ENCODE measurements at places on chromosomes 5 and 9.

DNA sequence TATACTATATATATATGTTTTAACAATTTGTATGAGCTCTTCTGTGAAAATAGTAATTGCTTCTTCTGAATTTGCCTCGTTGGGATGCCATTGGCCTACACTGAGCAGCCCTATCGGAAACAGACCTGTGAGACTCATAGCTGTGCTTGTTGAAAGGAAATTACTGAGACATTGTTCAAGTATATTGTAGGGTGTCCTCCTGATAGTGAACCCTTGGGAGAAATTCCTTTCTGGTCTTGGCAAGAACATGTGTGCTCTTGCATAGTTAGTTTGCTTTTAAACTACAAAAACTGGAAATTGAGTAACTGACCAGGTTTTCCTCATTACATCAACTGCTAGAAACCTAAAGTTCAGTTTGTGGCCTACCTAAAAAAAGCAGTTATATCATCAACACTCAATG is 160.9 kb downstream of the LURAP1L start:
- DNase-seq, result no peak

DNA sequence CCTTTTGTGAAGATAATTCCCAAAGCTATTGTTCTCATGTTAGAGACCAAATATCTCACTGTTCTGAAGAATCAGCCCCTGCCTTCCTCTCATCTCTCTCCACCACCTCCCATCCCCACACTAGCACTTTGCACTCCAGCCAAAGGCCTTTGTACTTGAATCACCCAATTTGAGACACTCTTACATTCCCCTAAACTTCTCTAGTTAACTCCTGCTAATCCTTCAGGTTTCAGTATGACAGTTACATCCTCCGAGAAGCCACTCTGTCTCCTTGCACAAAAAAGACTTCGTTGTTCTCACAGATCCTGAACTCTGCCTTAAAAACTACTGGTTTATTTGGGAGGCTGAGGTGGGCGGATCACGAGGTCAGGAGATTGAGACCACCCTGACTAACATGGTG is 227.5 kb downstream of the PIK3R1 start:
- DNase-seq, result no peak

DNA sequence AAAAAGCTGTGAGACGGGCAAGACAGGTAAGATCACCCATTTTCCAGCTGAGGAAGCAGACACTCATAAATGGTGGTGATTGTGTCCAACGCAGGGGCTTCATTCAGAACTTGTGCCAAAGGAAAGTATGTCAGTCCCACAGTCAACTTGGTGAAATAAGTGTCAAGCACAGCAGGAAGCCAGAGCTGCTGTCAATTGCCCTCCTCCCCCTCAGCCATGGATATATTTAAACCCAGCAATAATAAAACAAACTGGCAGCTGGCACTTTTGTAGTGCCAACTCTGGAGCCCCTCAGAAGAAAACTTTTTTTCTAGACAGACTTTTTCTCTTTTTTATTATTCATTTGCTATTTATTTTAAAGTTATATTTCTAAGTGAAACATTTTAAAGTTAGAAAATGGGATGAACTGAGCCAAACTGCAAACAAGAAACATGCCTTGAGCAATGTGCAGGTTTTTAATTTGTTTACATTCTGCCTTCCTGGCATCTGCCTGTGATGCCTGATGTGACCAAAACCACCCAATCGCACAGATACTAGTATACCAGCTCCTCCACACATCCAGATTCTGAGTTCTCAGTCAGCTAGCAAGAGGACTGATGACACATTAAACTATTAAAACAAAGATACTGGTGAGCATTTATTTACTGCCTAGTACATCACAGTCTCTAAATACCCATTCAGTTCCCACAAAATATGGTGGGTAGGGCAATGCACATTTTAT is 17.0 kb downstream of the DMAC1 start:
- no peak for DNase-seq

DNA sequence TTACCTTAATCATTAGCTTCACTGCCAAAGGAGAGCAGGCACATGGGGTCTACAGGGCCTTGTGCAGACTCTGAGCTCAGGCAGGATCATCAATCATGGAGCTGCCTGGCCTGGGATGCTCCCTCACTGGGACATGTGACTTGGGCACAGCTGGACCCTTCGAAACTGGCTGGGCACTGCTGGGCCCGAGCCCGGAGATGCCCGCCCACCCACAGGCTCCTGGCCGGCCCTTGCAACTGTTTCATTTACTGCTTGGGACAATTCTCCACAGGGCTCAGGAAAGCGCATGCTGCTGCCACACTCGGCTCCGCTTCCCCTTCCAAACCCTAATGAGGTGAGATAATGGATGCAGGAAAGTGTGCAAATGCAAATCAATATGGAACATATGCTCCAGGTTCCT is 387.5 kb downstream of the TRIM36 start:
- DNase-seq, result no peak

DNA sequence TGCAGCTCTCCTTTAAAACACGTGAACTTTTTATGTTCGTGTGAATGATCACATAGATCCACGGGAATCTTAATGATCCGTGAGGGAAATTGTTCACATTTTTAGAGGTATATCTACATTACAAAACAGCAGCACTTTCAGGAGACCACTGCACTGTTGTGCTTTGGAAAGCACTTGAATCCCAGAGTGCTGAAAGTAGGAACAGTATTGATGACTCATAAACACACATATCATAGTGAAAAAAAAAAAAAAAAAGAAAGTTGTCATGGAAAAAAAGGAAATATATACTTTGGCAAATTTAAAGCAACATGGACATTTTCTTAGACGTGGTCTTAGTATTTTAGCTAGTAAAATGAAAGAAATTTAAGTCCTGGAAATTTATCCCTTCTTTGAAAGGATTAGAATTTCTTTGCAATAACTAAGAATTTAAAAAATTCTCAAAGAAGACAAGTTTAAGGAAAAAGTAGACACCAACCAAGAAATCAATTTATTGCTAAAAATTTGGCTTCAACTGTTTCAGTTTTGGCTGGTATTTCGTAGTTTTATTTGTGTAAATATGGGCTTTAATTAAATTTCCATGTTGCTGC is 55.4 kb downstream of the ADGRV1 start:
- DNase-seq, result no peak

DNA sequence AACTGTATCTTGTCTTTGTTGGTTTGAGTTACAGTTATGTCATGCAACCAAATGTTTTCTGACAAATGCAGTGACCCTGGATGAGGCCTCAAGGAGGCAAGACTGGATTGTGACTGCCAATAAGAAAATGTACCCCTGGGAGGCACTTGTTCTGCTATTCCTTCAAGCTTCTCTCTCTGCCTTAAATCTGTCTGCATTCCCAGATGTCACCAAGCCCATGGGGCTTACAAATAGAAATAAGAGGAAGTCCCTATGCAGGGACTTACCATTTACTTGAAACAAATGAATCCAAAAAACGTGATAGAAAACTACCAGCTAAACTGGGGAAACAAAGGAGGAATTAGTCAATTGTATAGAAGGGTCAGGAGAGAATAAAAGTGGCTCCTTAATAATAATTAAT is 8.2 kb upstream of the PARP8 start:
- DNase-seq, result no peak

DNA sequence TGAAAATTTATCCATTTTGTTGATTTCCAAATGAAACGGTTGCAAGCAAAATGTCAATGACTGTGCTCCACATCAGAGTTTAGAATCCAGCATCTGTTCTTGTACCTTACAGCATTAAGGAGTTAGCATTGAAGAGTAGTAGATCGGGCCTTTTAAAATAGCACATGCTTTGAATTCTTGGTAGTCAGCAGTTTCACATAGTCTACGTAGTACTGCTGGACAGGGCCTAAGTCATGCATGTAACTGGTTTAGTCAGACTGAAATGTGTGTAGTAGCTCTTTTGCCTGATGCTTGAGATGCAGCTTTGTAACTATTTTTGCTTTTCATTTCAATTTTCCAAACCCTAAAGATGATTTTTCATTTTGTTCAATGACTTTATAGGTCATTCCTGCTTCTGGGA is 19.8 kb downstream of the LECT2 start:
- no peak for DNase-seq

DNA sequence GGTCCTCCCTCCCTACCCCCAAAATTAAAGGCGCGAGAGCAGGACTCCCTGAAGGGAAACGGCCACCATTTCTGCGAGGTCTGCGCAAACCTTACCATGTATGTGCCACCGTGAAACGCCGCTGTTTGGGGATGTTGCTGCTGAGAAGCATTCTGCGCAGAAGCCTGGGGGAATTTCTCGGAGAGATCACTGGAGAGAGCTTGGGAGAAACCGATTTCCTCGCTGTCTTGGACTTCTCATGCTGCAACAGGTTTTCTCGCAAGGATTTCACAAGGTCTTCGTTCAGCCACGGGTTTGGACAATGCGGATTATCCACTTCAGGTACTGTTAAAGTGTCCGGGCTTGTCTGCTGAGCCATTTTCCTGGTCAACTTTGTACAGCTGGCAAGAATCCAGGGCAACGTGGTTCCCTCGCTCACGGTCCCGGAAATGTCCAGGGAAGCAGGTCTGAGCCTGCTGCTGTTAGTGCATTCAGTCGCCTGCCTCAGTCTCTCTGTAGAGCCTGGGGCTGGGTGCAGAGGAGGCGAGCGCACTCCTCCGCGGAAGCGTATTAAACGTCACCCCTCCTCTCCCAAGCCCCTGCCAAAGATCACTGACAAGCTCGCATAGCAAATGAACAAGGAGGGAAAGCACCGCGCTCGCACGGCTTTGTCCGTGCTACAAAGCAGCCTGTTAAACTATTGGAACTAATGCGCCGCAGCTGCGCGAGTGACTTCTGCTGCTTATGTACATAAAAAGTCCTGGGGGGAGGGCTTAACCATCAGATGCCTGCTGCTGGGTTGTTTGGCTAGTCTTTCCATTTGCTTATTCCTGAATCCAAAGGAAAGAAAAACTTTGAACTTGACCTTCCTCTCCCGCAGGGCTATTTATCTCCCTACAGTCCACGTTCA is 125.1 kb downstream of the PDE4D start:
- DNase-seq, result no peak

GRCh38 chr5:23024470-23024869 is 171.3 kb upstream of the CDH12 start:
- DNase-seq, result no peak

DNA sequence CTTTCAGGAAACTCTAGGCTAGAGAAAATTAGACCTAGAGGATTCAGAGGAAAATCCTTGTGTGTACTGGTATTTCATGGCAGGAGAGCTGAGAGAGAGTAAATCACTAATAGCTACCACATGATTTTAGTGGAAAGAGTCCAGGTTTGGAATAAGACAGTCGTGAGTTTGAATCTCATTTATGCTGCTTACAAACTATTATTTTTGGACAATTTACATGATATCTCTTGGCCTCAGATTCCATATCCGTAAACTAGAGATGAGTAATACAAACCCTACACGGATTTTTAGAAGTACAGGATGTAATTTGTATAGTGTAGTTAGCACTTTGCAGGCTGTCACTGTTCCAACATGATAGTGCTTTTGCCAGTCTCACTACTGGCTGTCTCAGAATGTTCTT is 2.7 kb downstream of the IL31RA start:
- no peak for DNase-seq

DNA sequence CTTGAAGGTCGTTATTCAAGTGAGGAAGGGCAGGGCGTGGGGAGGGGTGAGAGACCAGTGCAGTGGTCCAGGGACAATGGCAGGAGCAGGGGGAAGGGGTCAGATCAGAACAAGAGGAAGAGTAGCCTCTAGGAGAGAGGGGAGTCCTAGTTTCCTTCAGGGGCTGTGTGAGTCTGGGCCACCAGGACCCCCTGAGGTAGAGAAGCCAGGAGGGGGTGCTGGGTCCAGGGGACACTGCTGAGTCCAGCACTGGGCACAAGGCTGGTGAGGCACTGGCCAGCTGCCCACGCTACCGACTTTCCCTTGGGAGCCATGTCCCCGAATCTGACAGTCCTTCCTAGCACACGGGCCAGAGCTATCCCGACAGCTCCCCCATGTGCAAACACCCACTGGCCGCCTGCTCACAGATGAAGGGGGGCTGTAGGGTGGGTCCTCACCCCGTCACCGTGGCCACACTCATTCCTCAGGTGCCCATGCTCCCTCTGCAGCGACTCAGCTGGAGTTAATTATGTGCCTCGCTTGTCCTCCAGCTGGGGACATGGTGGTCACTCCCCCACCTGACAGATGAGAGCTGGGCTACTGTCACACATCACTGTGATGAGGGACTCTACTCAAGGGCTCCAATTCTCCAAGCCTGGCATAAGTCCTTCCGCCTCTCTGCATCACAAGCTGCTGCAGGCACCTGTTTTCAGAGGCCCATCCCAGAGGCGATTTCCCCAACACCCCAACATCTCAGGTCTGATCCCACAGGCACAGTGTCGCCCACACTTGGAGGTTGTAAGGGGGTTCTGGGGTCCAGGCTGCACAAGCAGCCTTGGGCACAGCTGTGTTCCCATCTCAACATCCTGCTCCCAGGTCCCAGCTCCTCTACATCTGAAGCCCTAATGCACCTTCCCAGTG is 115.1 kb downstream of the GABBR2 start:
- DNase-seq, result no peak

- DNase-seq, result no peak
These were observed 33.2 kb downstream of the GRIN3A start for GRCh38 chr9:101705135-101705661.

Data from NCI-H526 treated with DMSO at 0.1 percent for 48 hours (cell line).